Breast epithelium (tissue), 4 donors: ENCODE measurements at places on chromosomes 5 and 9. TPM values are rescaled to one million over a fixed set of nuclear protein-coding genes. Genes with fewer than 3 reads are reported as not detected.

- no peak overlapping the region for H3K4me3 ChIP-seq
- no peaks in the 10 kb centered on the region for H3K27me3 ChIP-seq
- peaks cover 13% of the 10 kb centered on the region for H3K4me1 ChIP-seq
- peak overlapping the region; percentile 60 for H3K27ac ChIP-seq
- H3K36me3 ChIP-seq: no peaks in the 10 kb centered on the region
Measured at GRCh38 chr9:124295159-124295794, 37.5 kb downstream of the NEK6 start.

DNA sequence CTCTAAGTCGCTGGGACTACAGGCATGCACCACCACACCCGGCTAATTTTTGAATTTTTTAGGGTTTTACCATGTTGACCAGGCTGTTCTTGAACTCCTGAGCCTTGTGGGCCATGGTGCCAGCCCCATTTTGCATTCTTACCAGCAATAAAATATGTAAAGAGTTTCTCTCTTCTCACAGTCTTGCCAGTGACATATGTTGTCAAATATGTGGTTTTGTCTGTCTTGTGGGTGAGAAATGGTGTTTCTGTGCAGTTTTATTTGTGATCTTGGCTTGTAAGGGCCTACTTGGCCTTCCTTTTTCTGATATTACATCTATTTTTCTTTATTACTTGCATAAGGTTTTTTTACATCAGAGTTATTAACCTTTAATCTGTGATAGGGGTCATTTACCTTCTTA lies 47.1 kb downstream of the SPIN1 start:
- no peak for DNase-seq
- no peak overlapping the region for H3K27ac ChIP-seq
- H3K36me3 ChIP-seq: no peaks in the 10 kb centered on the region
- no peaks in the 10 kb centered on the region for H3K27me3 ChIP-seq
- no peak overlapping the region for H3K4me3 ChIP-seq

GRCh38 chr5:56688402-56688801 lies 126.9 kb upstream of the MAP3K1 start:
- H3K4me1 ChIP-seq: no peaks in the 10 kb centered on the region
- no peak overlapping the region for H3K27ac ChIP-seq
- DNase-seq: no peak
- no peaks in the 10 kb centered on the region for H3K36me3 ChIP-seq
- no peak overlapping the region for H3K4me3 ChIP-seq

- H3K27ac ChIP-seq: no peak overlapping the region
- no peak overlapping the region for H3K4me3 ChIP-seq
- H3K4me1 ChIP-seq: no peaks in the 10 kb centered on the region
Measured at GRCh38 chr5:158529454-158529853, 570.3 kb downstream of the EBF1 start.

DNA sequence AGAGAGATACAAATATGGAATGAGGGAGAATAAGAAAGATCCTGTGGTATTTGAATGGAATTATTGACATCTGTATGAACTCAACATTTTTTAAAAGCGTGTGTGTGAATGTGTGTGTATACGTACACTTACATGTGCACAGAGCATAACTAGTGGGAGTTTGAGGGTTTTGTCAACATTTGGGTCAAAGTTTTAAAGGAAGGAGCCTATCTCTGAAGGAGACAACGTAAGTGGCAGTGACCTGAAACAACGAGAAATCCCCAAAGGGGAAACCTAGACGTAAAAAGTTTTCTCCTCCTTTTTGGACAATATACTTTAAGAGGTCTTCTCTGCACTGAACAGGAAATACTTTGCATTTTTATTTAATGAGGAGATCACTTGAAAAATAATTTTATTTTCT lies 40.2 kb upstream of the DTWD2 start:
- H3K27me3 ChIP-seq: no peaks in the 10 kb centered on the region
- H3K4me1 ChIP-seq: no peaks in the 10 kb centered on the region
- H3K36me3 ChIP-seq: no peaks in the 10 kb centered on the region
- no peak for DNase-seq

- DNase-seq: peak; percentile 49
- no peaks in the 10 kb centered on the region for H3K36me3 ChIP-seq
- H3K27ac ChIP-seq: peak within 1 kb of the TSS; percentile 88
- H3K27me3 ChIP-seq: no peaks in the 10 kb centered on the region
Measured at GRCh38 chr9:69671879-69672595, at the start of gene APBA1. Gene APBA1, minus strand, starts transcription at chr9:69672371.

GRCh38 chr5:149759986-149760853 lies 30.1 kb downstream of the PPARGC1B start:
- H3K4me1 ChIP-seq: no peaks in the 10 kb centered on the region
- H3K36me3 ChIP-seq: no peaks in the 10 kb centered on the region
- no peak for DNase-seq
- H3K27me3 ChIP-seq: no peaks in the 10 kb centered on the region
- H3K27ac ChIP-seq: no peak overlapping the region

DNA sequence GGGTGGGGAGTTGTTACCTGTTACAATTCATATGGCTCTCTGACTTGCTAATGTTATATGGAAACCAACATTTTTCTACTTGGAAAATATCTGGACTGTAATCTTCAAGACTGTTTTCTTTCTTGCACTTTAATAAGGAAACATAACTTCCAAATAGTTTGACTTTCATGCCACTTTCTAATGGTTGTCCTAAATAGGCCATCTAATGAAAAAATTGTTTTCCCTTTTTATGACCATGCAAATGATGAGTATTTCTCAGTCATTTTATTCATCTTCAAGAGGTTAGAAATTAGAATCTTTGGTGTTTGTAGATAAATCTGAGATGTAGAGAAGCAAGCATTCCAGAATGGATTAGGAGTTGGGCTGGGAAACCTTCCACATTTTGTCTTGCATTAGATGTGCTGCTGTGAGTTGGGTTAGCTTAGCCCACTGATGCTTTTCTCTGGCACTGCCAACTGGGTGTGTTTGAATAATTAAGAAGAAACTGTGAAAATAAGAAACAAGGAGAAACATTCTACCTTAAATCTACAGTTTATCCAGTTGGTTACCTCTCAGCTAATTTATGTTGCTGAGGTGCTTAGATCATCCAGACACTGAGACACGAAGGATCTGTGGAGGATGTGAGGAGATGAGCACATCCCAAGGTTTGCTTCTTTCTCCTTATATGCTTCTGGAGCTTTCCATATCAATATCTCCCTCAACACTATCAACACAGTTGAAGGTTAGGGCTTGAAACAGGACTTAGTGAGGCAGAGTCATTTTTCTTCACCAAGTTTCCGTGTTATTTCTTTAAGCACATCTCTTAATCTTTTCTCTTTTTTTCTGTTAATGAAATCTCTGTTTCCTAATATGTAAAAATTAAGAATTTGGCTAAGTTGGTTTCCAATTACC lies 2.7 kb downstream of the RASGRF2 start:
- H3K4me3 ChIP-seq: peak overlapping the region; percentile 5
- no peaks in the 10 kb centered on the region for H3K27me3 ChIP-seq
- H3K27ac ChIP-seq: no peak overlapping the region
- H3K36me3 ChIP-seq: no peaks in the 10 kb centered on the region

DNA sequence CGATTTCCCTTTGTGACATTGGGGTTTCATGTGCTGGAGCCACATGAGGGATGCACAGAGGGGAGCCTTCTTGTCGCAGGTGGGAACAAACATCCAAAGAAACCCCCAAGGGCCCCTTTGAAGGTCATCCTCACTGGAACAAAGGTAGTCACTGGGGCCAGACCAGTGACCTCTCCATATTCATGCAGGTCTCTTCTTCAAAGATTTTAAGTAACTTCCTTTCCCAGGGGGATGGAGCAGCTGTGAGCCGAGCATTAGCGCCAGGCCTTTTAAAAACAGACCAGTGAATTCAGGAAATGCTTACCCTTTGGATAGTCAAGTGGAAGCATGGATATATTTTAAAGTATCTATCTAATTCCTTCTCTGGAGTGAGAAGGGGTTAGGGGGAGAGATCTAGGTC lies 33.0 kb downstream of the DAPK1 start:
- no peak overlapping the region for H3K27ac ChIP-seq
- no peak for DNase-seq
- no peaks in the 10 kb centered on the region for H3K36me3 ChIP-seq
- H3K4me1 ChIP-seq: no peaks in the 10 kb centered on the region
- no peaks in the 10 kb centered on the region for H3K27me3 ChIP-seq
- no peak overlapping the region for H3K4me3 ChIP-seq

The TAS2R1 gene
- not detected for total RNA-seq

The PTRH1 gene
- 23.3 TPM for total RNA-seq

The PRRT1B gene
- total RNA-seq: 0.33 TPM

The FBXO38 gene
- 80.9 TPM for total RNA-seq

The AMBP gene
- not detected for total RNA-seq

The TRPM3 gene
- total RNA-seq: 0.64 TPM
